Posterior vena cava (tissue), 2 donors: ENCODE measurements at places on chromosomes 2 and 18. TPM values are rescaled to one million over a fixed set of nuclear protein-coding genes. Genes with fewer than 3 reads are reported as not detected.

DNA sequence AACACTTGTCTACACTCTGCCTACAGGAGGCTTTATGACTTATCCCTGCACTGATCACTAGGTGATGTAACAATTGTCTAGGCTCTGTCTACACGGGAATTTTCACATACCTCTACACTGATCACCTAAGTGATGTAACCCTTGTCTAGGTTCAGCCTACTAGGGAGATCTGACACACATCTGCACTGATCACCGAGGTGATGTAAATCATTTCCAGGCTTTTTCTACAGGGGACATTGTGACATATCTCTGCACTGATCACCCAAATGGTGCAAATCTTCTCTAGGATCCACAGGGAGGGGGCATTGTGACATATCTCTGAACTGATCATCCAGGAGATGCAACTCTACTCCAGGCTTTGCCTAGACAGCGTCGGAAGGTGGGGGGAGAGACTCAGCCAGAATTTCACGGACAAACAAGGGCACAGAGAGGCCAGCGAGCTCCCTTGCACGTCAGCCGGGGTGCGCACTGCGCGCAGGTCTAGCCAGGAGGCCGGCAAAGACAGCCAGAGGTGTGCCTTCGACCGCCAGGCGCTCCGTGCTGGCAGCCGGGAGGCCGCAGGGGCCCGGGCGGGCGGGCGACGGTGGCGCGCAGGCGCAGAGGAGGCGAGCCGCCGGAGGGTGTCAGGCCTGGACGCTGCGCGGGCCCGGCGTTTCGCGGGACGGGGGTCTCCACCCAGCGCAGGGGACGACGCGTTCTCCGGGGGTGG lies 46.9 kb upstream of the USP14 start:
- no peak for DNase-seq

GRCh38 chr2:137507237-137507636 lies 457.0 kb upstream of the HNMT start:
- DNase-seq: no peak

- DNase-seq: no peak
Observed at GRCh38 chr2:143344780-143345179, 215.6 kb downstream of the ARHGAP15 start.

- DNase-seq: no peak
Observed at GRCh38 chr18:36533446-36534153, 236.1 kb downstream of the FHOD3 start.

RESP18 gene
- total RNA-seq: not detected

ASTL gene
- not detected for total RNA-seq

RPL31 gene
- 1,087 TPM for total RNA-seq

UGT1A10 gene
- total RNA-seq: not detected
